Activated CD8-positive, alpha-beta T cell treated with anti-CD3 and anti-CD28 coated beads, Interleukin-2, amount 10 ng/mL, durations not matched to agents 7 days and 5 days (primary cell): ENCODE measurements at places on chromosomes 11 and 22. TPM values are rescaled to one million over a fixed set of nuclear protein-coding genes. Genes with fewer than 3 reads are reported as not detected.

DNA sequence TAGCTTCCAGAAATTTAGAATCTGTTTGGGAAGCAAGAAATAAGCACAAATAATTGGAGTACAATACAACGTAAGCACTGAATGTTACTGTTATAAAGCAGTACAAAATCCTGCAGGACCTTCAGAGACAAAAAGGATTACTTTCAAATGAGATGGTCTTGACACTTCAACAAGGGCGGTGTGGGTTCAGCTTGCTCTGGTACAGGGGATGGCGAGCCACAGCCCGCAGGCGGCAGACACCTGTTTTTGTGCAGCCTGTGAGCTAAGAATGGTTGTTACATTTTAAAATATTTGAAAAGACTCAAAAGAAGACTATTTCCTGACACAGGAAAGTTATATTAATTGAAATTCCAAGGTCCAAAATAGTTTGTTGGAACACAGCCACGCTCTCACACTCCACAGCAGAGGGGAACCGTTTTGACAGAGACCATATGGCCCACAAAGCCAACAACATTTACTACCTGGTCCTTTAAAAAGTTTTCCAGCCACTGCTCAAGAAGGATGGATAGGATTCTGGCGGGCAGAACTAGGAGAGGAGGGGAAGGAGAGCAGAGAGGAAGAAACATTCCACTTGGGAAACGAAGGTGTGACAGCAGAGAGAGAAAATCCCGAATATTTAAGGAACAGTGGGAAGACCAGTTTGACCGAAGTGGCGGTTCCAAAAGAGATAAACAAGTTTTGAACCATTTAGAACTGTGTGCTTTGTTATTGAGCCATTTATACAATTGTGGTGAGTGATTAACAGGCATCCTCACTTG is 6.3 kb downstream of the PRDM10 start:
- no peak for DNase-seq

MAP4K2 gene
- total RNA-seq: 90.2 TPM

DNA sequence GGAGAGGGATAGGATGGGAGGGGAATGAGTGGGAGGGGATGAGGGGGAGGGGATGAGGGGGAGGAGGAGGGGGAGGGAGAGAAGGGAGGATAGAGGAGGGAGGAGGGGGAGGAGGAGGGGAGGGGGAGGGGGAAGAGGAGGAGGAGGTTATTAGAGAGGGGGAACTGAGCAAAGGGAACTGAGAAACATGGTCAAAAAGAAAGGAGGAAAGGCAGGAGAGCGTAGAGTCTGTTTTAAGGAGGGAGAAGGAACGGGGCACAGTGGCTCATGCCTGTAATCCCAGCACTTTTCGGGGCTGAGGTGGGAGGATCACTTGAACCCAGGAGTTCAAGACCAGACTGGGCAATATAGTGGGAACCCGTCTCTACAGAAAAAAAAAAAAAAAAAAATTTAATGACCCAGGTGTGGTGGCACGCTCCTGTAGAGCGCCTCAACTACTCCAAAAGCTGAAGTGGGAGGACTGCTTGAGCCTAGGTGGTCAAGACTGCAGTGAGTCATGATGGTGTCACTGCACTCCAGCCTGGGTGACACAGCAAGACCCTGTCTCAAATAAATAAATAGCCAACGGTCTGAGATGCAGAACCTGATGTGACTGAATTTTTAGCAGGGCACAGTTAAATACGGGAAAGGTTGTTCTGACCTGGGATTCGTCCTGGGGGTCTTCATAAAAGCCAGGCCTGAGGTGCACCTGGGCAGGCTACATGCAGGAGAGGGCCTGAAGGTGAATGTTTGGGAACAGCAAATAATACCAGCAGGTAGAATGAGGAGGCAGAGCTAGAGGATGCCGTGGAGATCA is 4.0 kb downstream of the B3GNT6 start:
- DNase-seq: no peak

LRRC75B gene
- 1.3 TPM for total RNA-seq

DNA sequence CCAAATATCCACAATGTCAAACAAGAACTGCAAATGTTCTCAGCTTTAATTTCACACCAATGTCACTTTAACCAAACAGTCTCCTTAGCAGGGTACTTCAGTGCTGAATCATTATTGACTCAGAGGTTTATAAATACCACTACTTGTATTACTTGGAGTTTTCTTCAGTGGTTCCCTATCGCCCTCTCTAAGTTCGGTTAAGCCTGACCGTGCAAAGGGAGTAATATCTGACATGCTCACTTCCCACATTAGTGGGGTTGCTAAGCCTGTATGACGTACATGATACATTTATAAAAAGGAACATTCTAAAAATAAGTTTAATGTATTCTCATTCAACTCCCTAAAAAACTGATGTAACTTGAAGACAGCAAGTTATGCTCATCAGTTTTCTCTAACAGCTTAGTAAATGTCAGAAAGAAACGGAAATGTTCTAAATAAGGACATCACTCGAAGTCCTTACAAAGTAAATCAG is 93.1 kb upstream of the ZC3H12C start:
- no peak for DNase-seq

GRCh38 chr22:43750751-43751150 is 61.4 kb downstream of the EFCAB6 start:
- DNase-seq: no peak

MOV10L1 gene
- total RNA-seq: not detected

ACRV1 gene
- not detected for total RNA-seq

GRCh38 chr22:29673361-29674066 is 46.3 kb upstream of the CABP7 start:
- DNase-seq: no peak

GRCh38 chr11:27497284-27497866 is 9.2 kb downstream of the LIN7C start:
- DNase-seq: no peak

DNA sequence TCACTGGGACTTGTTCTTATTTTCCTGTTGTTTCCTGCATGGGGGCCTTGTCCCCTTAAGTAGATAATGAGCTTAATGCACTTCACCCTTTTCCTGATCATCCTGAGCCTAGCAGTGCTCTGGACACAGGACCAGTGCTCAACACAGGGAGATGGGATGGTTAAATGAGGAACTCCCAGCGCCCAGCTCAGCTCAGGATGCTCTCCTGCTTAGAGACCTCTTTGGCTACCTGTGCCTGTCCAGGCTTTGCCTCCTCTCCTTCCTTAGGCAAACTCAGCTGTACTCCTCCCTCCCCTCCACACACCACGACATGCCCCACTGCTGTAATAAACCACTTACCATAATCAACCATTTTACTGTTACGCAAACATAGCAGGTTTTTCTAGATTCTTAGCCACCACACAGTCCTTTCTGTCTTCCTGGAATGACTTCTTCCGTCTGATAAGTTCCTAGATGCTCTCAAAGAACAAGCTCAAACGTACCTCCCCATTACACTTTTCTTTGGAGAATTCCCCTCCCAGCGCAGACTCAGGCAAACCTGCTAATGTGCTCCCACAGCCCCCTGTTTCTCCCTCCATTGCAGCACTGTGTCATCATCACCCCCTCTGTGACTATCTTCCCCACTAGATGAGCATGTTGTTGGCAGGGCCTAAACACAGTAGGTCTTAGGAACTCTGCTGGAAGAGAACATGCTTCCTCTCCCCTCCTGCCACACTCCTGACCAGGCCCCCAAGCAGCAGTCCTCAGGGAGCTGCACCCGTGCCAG is 113.6 kb downstream of the MICAL2 start:
- DNase-seq: no peak

GRCh38 chr11:46414466-46414796 is 22.9 kb upstream of the CHRM4 start:
- no peak for DNase-seq

GRCh38 chr11:11701070-11701469 is 79.3 kb upstream of the GALNT18 start:
- no peak for DNase-seq

GLYATL2 gene
- total RNA-seq: not detected

GRCh38 chr11:6079463-6079862 is 28.0 kb upstream of the OR56B4 start:
- no peak for DNase-seq

DBX1 gene
- not detected for total RNA-seq

DNA sequence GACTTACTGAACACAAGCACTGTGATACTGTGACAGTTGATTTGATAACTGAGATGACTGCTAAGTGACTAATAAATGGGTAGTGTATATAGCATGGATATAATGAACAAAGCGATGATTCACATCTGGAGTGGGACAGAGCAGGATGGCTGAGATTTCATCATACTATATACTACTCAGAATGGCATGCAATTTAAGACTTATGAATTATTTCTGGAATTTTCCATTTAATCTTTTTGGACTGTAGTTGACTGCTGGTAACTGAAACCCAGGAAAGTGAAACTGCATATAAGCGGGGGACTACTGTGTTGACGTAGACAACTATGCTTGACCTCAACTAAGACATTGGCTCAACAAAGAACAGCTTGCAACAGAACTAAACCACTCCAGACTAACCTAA is 20.0 kb upstream of the NUCB2 start:
- no peak for DNase-seq

- DNase-seq: no peak
Observed at GRCh38 chr11:61828379-61828628, 204 bp downstream of the FADS2 start.

PLAAT4 gene
- total RNA-seq: 99.8 TPM
